Renal cortex interstitium (tissue), 15 donors: ENCODE measurements at places on chromosomes 5 and 9. TPM values are rescaled to one million over a fixed set of nuclear protein-coding genes. Genes with fewer than 3 reads are reported as not detected.

Gene C5orf58
- polyA plus RNA-seq = 0.16 TPM

- no peak for DNase-seq
Measured at GRCh38 chr9:117293206-117294114, 121.4 kb downstream of the ASTN2 start.

Gene GABRA1
- not detected for polyA plus RNA-seq

Gene CCL27
- 0.44 TPM for polyA plus RNA-seq

DNA sequence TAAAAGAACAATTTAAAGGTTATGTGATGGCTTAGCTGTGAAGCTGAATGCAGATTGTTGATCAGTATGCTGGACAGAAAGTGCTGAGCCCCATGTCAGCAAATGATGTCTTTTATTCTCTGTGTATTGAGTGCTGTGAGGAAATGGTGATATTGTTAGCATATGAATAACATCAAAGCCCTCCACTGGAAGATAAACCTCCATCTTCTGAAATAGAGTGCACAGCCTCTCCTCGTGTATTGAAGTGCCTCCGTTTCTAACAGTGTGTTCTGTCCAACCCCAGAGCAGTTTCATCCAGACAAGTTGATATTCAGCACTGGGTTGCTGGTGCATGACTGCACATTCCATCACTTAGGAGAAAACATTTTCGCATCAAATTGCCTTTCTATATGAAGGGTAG is 242.9 kb downstream of the CSNK1G3 start:
- peak; percentile 14 for DNase-seq

DNA sequence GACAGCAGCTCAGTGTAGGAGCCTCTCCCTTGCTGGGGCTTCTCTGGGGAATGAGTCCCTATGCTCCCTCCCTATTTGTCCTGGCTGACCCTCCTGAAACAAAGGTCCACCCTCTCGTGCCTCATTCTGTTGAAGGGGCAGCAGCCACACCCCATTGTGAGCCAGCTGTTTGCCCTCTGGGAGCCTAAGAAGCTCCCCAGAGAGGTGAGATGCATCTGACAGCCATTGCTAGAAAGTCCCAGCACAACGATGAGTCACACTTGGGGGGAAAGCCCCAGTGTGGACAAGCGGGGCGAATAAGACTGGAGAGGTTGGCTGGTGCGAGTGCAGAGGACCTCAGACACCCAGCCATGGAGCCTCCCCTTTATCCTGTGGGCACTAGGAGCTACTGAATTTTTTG is 101.4 kb downstream of the PPARGC1B start:
- DNase-seq = no peak
